ENCODE measurements at places on chromosomes 5 and 9.
A peak's percentile ranks its signal among the peaks of the same experiment; 100 is the strongest.

GRCh38 chr5:139671096-139671841, 23.1 kb downstream of the CXXC5 start:
- no peak for DNase-seq

DNA sequence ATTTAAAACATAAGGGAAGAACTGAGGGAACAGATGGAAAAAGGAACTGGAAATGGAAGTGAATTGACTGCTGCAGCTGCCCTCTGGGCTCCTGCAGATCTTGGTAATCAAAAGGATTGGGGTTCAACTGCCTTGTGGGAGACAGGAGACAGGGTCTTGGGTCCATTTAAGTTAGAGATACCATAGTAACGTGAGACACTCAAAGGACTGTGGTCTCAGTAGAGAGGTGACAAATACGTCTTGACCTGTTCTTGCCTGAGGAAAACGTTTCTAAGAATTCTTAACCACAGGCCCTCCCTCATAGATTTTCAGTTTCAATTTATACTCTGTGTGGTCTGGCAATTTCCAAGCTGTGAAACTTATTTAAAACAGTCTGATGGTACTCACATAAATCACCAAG, 100.8 kb upstream of the DHFR start:
- no peak for DNase-seq

DNA sequence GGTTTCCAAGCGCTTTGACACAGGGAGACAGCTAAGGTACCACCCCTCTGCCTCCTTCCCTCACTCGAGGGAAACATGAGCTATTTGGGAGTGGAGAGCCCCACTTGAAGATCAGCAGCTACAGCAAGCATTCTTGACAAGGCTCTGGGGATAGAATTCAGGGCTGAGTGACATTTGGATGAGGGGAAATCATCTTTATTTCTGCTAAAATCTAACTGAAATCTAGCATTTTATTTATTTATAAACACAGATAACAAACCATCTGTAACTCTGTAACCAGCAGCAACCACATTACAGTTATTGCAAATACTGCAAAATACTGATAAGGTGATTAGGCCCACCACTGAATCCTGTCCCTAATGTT, 22.4 kb downstream of the RNF130 start:
- DNase-seq, result no peak

GRCh38 chr5:84014966-84015365, 294.3 kb upstream of the HAPLN1 start:
- DNase-seq, result no peak

- no peak for DNase-seq
Observed at GRCh38 chr5:178213003-178213461, 8.7 kb downstream of the HNRNPAB start.

DNA sequence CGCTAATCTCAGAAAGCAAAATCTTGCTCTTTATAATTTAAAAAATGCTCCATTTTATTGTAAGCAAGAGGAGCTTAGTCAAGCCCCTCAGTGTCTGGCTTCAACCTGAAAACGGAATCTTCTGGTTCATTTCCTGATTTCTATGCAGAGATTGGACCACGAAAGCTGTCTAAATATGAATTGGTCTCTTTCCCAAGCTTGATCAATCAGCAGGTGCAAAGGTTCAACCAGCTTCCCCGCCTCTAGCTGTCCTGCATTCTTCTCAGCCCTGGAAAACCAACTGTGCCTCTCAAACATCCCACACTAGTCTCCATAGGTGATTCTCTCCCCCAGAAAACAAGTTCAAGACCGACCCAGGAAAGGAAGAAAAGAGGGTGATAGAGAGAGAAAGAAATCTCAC, 34.5 kb downstream of the FNBP1 start:
- no peak for DNase-seq

DNA sequence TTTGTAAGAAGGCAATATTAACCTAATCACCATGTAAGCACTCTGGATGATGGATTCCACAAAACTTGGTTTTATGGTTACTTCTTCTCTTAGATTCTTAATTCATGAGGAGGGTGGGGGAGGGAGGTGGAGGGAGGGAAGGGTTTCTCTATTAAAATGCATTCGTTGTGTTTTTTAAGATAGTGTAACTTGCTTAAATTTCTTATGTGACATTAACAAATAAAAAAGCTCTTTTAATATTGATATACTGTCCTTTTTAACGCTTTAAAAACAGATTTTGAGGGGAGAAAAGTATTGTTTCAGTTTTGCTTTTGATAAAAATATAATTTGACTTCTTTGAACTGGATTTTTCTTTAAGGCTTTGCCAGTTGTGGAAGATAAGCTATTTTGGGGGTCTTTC, 59.8 kb downstream of the LMNB1 start:
- no peak for DNase-seq

DNA sequence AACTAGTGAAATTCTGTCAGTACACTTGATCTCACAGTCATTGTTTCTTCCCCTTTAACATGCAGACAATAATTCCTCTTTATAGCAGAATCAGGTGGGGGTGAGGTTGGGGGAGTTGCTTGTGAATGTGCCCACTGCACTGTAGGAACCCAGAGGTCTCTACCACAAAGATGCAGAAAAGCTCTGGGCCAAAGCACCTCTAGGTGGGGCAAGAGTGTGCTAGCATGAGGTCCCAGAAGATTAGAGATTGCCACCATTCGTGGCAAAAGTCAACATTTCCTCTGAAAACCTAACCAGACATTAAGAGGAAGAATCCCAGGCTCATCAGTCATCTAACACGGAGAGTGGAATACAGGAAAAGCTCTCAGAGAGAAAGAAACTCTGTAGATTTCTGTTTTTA, 74.5 kb downstream of the PTCD2 start:
- no peak for DNase-seq

DNA sequence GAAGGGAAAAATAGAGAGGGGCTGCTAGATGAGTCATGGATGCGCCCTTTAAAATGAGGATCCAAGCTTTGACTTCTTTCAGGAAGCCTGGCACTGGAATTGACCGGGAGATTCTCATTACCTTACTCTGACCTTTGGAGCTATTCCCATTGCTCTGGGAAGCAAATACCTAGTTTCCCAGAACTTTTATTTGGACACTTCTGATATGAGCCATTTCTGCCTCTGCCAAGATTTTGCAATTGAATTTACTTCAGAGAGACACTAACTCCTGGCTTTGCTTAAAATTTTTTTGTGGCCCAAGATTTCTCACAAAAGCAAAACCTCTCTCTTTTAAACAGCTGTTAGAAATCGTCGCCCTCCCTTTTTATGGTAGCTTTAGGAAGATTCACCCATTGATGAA, 15.7 kb upstream of the AGXT2 start:
- DNase-seq, result no peak

DNA sequence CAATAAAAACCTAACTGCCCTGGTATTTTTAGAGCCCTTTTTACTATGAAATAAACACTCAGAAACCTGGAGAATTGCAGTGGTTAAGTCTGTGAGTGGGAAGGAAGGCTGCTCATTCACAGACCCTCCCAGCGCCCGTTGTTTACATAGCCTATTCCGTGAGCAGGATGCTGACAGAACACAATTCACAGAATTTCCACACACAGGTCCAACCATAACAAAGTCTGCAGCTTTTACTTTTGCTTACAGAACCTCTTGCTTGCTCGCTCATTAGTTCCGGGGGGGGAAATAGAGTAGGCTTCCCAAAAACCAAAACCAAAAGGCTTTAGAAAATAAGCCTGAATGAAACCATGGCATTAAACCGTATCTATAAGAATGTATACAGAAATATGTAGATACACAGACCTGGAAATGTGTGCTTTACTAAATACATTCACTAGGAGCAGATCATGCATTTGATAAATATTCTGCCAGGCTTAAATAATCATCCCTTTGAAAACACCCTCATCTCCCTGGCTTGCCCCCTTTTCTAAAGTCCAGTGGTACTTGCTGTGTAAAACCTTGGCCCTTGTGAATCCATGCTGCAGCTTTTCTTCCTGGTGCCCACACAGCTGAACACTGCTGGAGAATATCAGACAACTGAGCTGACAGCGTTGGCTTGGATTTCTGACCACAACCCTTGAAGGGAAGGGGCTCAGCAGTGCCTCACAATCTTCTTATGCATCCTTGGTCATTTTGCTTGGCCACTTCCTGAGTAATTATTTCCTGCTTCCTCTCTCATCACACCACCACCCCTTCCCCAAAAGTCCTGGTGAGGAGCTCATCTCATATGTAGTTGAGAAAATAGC, 128.0 kb downstream of the FANCC start:
- DNase-seq, result no peak

DNA sequence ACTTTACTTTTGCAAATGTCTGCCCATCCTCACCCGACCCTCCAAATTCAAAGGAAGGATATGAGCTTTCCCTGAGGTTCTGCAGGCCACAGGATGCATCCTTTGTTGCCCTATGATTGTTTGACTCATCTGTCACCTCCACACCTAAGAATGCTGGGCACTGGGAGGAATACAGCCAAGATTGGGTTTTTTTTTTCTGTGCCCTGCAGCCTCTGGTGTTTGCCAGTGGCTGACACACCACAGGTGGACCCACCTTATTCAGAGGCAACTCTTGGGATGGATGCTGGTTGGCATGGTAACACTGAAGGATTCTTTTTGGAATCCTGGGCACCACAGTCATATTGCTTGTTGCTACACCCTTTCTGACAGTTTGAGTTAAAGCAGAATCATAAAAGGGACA, 29.7 kb downstream of the C9orf152 start:
- no peak for DNase-seq

- no peak for DNase-seq
Observed at GRCh38 chr5:165836046-165836445, 2330.6 kb downstream of the MAT2B start.

GRCh38 chr5:54902791-54903473, 82.5 kb downstream of the ESM1 start:
- peak; percentile 74 for DNase-seq

GRCh38 chr5:131795228-131795627, 1.6 kb downstream of the FNIP1 start:
- no peak for DNase-seq

DNA sequence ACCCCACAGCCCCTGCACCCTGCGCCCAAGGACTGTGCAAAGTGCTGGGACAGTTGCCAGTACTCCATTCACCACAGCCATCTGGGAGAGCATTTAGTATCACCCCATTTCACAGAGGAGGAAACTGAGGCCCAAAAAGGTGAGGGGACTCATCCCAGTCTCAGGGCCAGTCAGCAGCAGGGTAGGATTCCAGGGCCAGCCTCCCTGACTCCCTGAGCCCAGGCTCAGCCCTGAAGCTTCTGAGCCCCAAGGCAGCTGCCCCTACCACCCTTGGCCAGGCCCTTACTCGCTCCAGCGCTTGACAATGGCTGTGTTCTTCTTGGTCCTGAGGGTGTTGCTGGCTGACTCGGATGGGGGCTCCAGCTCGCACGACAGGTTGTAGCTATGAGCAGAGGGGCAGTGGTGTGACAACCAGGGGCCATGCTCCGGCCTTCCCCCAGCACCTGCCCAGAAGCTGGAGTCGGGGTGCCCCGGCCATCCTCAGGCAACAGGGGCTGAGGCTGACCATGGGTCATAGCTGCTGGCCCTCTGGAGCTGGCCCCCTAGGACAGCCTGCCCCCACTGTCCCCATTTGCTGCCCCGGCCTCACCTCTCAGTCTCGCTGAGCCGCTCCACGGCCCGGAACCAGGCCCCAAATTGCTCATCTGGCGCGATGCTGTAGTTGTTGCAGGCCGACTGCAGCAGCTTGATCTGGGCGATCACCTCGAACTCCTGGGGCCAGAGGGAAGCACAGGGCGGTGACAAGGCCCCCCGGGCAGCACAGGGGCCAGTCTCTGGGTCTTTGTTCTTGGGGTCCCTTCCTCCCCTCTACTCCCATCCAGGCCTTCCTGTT, 18.6 kb downstream of the RALGDS start:
- DNase-seq, result no peak

DNA sequence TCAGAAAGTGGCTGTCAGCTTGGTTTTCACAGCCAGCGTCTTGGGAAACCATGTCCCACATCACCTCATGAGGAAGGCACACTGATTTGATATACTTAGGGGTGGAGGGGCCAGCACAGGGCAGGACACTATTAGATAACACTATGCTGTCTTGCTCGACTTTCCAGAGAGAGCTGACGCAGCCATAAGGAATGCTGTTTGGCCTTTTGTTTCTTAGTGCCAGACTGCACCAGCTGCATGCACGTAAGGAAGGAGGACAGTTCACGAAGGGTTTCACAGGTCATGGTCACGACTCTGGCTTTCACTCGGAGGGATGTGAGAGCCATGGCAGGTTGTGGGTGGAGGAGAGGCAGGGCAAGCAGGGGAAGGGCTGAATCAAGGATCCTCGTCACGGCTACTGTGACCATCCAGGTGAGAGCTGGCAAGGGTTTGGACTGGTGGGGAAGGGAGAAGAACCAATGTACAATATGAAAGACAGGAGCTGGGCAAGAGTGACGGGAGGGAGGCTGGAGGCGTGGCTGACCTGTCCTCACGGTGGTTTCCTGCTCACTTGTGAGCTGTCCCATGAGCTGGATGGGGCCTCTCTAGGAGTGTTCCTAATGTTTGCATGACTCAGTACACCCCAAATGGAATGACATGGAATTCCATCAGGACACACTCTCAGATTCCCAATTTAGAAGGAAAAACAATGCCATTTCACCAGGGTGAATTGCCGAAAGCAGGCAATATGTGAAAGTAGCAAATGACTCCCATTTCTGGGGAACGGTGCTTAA, 61.7 kb downstream of the OTULIN start:
- no peak for DNase-seq

- no peak for DNase-seq
Observed at GRCh38 chr9:18739127-18739526, 265.2 kb downstream of the ADAMTSL1 start.

GRCh38 chr5:140346348-140347221, at the start of gene HBEGF:
TSS of gene HBEGF (minus strand) at chr5:140346603. CDS start at chr5:140346328, 275 bp downstream.
- DNase-seq, result peak; percentile 34

DNA sequence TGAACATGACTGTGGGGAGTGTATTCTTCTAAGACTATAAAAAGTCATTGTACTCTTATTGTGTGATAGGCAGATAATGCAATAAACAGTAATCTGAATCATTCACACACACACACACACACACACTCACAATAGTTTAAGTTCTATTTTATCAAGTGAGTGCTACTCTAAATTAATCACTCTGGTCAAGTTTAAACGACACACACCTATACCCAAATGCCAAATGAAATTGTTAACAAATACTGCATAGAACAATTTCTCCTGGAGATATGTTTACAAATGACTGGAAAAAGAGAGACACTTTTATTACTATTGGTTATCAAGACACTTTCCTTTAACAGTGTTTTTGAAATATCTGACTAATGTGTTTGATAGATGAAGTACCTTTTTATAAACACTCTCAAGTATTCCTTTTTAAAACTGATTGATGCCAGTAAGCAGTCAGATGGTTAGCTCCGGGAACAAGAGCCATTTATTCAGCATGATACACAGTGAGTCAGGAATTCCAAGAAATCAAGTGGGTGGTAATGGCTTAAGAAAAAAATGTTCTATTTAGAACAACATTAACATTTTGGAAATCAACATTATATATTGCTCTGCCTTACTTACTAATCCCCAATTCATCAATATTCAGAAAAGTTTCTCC, 521.6 kb upstream of the ST8SIA4 start:
- no peak for DNase-seq

GRCh38 chr5:172321593-172321992, 38.0 kb upstream of the UBTD2 start:
- DNase-seq, result no peak

- DNase-seq, result no peak
Observed at GRCh38 chr9:13171261-13171660, 108.2 kb downstream of the MPDZ start.
